ENCODE measurements at places on chromosomes 16 and 17. TPM values are rescaled to one million over a fixed set of nuclear protein-coding genes. Genes with fewer than 3 reads are reported as not detected.

The CTRB2 gene
- total RNA-seq = not detected

DNA sequence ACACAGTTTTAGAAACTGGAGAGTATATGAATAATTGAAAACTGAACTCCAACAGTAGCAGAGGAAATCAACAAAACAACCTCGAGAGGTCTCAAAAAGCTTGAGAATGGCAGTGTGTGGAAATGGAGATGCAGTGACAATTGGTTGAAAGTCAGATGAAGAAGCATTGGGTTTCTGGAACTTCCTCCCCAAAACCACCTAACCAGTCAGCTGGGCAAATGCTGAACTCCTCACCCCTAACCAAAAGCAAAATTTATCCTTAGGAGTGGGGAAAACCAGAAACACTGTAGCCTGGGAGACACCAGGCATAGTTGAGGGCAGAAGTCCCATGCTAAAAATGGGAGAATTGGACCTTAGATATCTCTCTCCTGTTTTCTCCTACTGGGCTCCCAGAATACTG lies 109.9 kb downstream of the TANC2 start:
- H3K4me1 ChIP-seq = no peaks in the 10 kb centered on the region
- no peaks in the 10 kb centered on the region for H3K36me3 ChIP-seq
- no peak overlapping the region for H3K4me3 ChIP-seq
- H3K27ac ChIP-seq = no peak overlapping the region

GRCh38 chr17:53912117-53912516 lies 89.4 kb downstream of the KIF2B start:
- H3K27ac ChIP-seq = no peak overlapping the region
- H3K4me3 ChIP-seq = no peak overlapping the region
- H3K4me1 ChIP-seq = no peaks in the 10 kb centered on the region

DNA sequence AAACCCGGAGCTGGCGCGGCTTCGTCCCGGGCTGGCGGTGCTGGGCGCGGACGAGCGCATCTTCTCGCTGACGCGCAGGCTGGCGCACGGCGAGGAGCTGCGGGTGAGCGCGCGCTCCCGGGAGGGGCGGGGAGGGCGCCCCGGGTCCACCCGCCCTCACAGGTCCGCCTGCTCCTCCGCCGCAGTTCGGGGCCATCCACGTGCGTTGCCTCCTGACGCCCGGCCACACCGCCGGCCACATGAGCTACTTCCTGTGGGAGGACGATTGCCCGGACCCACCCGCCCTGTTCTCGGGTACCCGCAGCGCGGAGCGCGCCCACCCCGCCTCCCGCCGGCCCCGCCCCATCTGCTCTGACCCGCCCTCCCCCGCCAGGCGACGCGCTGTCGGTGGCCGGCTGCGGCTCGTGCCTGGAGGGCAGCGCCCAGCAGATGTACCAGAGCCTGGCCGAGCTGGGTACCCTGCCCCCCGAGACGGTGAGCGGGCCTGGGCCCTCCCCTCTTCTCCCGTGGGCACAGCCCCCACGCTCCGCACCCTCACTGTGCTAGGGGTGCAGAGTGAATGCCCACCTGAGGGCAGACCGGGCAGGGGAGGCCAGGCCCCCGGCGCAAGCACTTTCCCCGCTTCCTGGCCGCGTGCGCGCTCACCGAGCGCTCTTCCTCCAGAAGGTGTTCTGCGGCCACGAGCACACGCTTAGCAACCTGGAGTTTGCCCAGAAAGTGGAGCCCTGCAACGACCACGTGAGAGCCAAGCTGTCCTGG lies 1.4 kb downstream of the HAGHL start:
- H3K4me1 ChIP-seq = peaks cover 31% of the 10 kb centered on the region
- DNase-seq = no peak
- no peaks in the 10 kb centered on the region for H3K27me3 ChIP-seq
- peaks cover 5% of the 10 kb centered on the region for H3K36me3 ChIP-seq
- H3K27ac ChIP-seq = no peak overlapping the region

- peaks cover 58% of the 10 kb centered on the region for H3K4me1 ChIP-seq
- H3K27me3 ChIP-seq = no peaks in the 10 kb centered on the region
- peak overlapping the region; percentile 86 for H3K4me3 ChIP-seq
- DNase-seq = no peak
- H3K36me3 ChIP-seq = no peaks in the 10 kb centered on the region
- H3K27ac ChIP-seq = no peak overlapping the region
Measured at GRCh38 chr17:49789243-49789578, 730 bp downstream of the KAT7 start.

DNA sequence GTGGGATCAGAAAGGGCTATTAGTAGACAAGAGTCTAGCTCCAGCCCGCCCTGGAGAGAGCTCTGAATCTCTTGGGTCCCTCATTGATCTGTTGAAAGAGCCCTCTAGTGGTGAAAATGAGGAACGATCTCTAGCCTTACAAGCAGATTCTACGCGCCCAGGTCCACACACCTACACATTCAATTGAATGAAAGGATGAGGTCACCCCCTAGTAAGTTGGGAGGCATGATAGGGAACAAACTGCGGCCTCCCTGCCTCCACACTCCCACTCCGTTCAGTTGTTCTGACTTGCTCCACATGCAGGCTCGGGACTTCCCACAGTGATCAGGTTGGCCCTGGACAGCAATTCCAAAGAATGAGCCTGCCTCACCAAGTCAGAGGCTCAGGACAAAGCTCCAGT lies 2.9 kb upstream of the CACNG3 start:
- no peak overlapping the region for H3K4me3 ChIP-seq
- H3K27me3 ChIP-seq = peaks cover 5% of the 10 kb centered on the region
- H3K36me3 ChIP-seq = no peaks in the 10 kb centered on the region
- no peaks in the 10 kb centered on the region for H3K4me1 ChIP-seq
- no peak for DNase-seq
- no peak overlapping the region for H3K27ac ChIP-seq

- H3K4me1 ChIP-seq = no peaks in the 10 kb centered on the region
- no peak overlapping the region for H3K4me3 ChIP-seq
- H3K36me3 ChIP-seq = no peaks in the 10 kb centered on the region
- no peaks in the 10 kb centered on the region for H3K27me3 ChIP-seq
- no peak for DNase-seq
- H3K27ac ChIP-seq = no peak overlapping the region
Measured at GRCh38 chr17:47013341-47013740, 34.3 kb upstream of the RPRML start.

Measured in vagina (tissue), 2 donors.